ENCODE measurements at places on chromosomes 11 and 22.
A peak's percentile ranks its signal among the peaks of the same experiment; 100 is the strongest.

- peak; percentile 89 for DNase-seq
Measured at GRCh38 chr11:12287374-12288211, 89.8 kb upstream of the PARVA start.

DNA sequence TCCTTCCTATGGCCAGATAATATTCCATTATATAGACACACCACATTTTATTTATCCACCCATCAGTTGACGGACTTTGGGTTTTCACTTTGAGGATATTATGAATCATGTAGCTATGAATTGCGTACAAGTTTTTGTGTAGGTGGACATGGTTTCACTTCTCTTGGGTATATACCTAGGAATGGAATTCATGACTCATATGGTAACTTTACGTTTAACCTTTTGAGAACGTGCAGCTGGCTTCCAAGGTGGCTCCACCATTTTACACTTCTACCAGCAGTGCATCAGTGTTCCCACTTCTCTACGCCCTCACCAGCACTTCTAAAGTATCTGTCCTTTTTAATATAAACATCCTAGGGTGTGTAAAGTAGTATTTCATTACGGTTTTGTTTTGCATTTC lies 112.0 kb downstream of the PLEKHA7 start:
- DNase-seq = no peak

GRCh38 chr11:122137078-122137793 lies 21.2 kb upstream of the BLID start:
- no peak for DNase-seq

GRCh38 chr11:131932584-131933325 lies 562.3 kb downstream of the NTM start:
- no peak for DNase-seq
